Activated naive CD4-positive, alpha-beta T cell (primary cell): ENCODE measurements at places on chromosomes 11 and 22.

- no peak for DNase-seq
Observed at GRCh38 chr11:76634886-76635285, 35.7 kb downstream of the LRRC32 start.

DNA sequence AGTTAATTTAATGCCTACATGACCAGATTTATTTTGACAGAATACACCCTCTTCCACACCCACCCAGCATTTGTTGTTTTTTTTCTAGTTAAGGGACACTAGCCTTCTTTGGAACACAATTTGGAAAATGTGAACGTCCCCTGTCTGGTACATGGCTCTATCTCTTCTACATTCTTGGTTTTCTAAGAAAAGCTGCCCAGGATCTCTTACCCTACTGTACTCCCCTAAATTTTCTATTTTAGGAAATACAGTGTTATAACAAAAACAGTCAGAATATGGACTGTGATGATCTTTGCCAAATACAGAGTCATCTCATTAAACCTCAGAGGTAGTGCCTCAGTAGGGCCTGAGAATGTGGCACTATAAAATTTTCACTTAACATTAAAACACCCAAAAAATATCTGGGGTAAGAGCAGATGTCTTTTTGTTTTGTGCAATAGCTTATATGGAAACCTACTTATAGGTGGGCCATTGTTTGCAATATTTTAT, 93.1 kb upstream of the SPON1 start:
- DNase-seq, result no peak

- DNase-seq, result no peak
Observed at GRCh38 chr11:57359896-57360690, 20.9 kb downstream of the PRG3 start.

DNA sequence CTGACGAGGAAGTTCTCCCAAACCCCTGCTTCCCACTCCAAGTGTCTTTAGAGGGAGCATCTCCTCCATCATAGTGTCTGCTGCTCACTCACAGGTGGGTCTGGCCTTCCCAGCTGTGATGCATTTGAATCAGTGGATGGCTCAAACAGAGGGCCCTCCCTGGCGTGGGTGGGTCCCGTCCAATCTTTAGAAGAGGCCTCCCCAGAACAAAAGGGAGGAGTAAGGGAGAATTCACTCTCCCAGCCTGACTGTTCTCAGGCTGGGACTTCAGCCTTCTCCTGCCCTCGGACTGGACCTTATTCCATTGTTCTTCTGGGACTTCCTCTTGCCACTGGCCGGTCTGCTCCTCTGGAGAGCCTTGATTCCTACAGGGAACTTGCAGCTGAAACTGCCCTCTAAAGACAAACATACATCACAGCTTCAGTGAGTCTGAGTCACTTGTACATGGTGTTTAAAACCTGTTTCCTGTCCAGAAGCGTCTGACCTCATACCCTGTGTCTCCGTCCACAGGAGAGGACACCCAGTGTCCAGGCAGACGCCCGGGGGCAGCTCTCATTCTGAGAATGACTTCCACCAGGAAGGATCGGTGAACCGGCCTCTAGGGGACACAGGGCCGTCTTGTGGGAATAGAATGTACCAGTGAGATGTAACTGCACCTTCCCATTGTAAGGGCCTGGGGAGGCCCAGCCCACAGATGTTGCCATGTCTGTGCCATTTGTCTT, 234.7 kb downstream of the BRD1 start:
- DNase-seq, result no peak

DNA sequence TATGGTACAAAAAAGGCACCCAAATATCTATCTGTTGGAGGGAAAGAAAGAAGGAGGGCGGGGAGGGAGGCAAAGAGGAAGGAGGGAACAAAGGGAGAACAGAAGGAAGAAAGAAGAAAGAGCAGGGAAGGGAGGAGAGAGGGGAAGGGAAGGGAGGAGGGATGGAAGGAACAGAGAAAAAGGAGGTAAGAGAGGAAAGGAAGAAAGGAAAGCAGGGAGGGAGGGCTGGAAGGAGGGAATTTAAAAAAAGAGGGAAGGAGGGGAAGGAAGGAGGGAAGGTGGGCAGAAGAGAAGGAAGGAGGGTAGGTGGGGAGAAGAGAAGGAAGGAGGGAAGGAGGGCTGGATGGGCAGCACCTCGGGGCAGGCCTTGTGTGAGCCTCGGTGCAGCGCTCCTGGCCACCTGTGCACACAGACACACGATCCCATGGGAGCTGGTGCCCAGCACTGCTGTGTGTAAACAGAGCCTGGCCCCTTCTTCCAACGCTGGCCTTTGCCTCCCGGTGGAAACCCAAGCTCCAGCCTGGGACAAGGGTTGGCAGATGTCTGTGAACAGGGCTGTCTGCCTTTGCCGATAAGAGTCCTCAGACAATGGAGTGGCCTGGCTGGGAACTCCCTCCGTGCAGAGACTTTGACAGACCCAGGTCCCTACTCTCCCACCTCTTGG, 23.2 kb downstream of the SMIM38 start:
- no peak for DNase-seq

DNA sequence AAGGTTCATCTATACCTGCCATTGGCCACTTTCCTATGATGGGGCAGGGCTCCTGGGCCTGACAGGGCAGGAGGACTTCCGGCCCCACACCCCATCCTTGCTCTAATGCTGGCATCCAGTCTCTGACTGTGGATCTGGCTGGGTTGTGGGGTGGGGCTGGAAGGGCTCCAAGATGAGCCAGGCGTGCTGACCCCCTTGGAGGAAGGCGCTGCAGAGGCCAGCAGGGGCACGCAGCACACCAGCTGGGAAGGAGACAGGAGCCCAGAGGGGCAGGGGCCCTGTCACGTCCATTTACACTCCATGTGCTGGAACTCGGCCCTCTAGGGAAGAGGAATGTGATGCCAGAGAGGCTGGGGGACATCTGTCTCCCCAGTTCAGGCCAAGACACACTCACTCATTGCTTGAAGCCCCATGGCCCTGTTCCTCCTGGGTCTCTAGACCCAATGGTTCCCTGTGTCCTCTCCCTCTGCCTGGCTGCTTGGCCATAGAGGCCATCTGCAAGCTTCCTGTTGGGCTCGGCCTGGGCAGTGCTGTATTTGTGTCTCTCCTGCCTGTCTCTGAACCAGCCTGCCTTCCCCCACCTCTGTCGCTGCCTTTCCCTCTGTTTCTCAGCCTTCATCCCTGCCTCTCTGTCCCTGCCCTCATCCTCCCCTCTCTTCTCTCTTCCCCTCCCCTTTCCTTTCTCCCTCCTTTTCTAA, 67.5 kb upstream of the NECTIN1 start:
- no peak for DNase-seq

DNA sequence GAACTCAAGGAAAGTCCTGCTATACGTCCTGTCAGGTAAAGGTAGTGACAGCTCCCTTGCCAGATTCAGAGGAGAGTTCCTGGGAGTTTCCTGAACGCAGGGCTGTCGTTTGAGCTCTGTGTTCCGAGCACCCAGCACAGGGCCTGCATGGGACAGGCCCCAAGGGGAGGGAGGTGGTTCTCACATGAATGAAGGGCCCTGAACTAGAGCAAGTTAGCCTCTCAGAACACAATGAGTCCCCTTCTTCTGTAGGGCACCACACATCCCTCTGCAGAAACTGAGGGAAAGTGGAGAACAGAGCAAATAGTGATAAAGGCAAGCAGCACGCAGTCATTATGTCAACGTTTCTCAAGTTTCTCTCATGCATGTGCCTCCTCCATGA, 35.3 kb downstream of the NEU3 start:
- DNase-seq, result no peak

DNA sequence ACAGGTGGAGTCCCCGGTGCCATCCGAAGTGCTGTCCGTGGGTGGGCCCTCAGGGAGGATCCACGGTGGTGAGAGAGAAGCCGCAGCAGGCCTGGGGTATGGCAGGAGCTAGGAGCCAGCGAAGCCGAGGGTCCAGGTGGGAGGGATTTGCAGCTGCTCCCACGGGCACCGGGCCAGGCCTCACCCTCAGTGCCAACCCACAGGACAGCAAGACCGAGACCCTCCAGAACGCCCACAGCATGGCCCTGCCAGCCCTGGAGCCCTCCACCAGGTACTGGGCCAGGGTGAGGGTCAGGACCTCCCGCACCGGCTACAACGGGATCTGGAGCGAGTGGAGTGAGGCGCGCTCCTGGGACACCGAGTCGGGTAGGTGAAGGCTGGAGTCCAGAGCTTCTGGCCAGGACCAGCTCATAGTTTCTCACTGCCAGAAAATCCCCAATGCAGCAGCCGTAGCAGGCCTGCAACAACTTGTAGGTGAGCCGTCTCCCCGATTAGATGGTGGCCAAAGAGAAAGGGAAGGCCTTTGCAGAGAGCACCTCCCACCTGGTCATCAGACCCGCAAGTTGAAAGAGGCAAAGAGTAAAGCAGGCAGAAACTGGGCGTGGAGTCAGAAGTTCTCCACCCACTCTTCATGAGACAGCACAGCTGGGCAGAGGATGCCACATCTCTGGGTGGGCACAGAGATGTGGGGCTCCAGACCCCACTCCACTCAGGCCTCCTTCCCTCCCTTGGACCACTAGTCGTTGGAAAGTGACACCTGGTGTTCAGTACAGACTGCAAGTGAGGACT, 20.4 kb downstream of the CSF2RB start:
- DNase-seq, result no peak

DNA sequence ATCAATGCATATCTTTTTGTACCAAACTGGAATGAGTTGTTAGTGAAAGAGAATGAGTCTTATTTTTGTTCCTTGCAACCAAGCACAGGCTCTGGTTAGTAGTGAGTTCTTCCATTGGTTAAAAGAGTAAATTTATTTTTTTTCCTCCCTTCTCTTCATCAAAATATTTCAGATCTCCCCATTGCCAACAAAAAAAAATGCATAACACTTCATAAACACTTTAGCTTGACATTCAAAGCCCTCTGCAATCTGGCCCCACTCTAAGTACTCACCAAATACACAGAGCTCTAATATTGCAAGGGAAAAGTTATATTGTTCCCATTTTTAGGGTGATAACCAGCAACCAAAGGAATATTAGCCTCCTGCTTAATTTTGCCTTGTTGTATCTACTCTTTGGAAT, 333.0 kb upstream of the LUZP2 start:
- DNase-seq, result no peak

DNA sequence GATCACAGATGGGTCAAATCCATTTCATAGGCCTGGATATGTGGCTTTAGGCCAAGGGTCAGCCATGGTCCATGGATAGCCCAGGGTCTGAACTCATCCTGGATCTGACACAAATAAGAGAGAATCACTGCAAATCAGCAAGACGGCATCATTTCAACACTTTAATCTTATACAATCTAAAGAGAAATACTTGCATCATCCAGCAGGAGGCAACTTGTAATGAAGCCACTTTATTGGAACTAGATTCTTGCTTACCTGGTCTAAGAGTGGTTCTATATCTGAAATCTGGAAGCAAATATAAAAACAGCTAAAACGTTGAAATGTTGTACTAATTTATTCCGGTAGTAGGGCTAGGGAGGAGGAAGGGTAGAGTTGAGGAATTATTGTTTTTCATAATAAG, 870.1 kb downstream of the JRKL start:
- DNase-seq, result no peak

GRCh38 chr11:16114978-16115871, 241.1 kb downstream of the SOX6 start:
- no peak for DNase-seq

- no peak for DNase-seq
Observed at GRCh38 chr11:617199-617911, 1.6 kb upstream of the IRF7 start.

DNA sequence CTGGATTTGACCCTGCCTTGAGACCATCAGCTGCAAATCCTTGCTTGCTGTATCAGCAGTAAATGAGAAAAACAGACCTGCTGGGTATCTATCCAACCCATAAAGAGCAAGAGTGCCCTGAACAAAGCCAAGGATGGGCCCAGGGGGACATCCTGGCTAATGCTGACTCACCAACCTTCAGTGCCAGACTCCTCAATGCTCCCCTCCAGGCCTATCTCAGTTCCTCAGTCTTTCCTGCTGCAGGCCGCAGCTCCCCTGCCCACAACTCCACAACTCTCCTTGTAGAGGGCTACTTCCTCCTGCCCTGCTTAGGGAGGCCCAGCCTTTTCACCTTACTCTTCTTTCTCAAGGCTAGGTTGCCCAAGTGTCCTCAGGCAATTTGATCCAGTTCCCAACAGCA, 2.6 kb downstream of the LAMTOR1 start:
- DNase-seq, result no peak

DNA sequence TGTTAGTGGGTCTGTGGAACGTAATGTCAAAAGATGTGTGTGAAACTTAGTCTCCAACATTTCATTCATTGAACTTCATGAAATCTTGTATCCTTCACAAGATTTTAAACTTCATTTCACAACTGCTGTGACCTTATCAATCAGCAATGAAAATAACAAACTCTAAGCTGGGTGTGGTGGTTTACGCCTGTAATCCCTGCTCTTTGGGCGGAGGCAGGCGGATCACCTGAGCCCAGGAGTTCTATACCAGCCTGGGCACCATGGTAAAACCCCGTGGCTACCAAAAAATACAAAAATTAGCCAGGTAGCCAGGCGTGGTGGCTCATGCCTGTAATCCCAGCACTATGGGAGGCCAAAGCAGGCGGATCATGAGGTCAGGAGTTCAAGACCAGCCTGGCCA, 5.1 kb downstream of the CHKA start:
- DNase-seq, result no peak

- DNase-seq, result no peak
Observed at GRCh38 chr11:84034484-84034883, 748.3 kb upstream of the CCDC90B start.

DNA sequence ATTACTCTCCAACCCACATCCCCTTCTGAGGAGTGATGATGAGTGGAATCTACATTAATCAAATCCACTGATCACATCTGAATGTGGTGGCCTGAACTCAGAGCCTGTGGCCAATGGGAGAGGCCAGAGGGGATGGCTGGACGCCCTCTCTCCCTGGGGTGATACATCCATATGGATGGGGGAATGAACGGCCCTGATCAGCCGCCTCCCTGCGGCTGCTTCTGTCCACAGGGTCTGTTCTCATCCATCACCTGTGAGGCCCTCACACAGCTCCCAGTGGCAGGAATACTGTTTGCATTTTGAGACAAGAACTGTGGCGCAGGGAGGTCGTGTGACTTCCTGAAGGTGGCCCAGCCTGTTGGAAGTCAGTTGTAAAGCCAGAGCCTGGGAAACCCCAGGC, 78.3 kb upstream of the SHISAL1 start:
- no peak for DNase-seq

GRCh38 chr11:64007629-64008282, 21.5 kb downstream of the OTUB1 start:
- no peak for DNase-seq

DNA sequence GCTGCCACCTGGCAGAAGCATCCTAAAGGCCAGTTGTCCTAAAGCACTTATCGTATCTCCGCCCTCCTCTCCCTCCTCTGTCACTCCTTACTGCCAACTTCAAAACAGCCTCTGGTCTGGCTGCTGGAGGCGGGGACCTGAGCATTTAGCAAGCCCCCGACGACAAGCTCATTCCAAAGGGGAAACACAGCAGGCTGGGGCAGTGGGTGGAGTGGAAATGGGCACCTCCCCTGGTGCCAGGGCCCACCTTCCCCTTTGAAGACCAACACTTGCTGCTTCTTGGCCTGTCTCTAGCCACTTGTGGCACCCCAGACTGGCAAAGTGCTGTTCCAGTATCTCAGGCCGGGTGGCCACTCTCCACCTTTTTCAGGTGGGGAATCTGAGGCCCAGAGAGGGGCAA, 3.6 kb downstream of the MAP3K11 start:
- no peak for DNase-seq

GRCh38 chr11:64788321-64789215, 10.2 kb upstream of the SF1 start:
- no peak for DNase-seq
